A549 (cell line): ENCODE measurements at places on chromosomes 1 and 21. TPM values are rescaled to one million over a fixed set of nuclear protein-coding genes. Genes with fewer than 3 reads are reported as not detected.

- no peak for DNase-seq
Observed at GRCh38 chr1:169513208-169513607, 27.5 kb upstream of the SLC19A2 start.

GRCh38 chr1:190679983-190680382 is 202.3 kb upstream of the BRINP3 start:
- no peak for DNase-seq

DNA sequence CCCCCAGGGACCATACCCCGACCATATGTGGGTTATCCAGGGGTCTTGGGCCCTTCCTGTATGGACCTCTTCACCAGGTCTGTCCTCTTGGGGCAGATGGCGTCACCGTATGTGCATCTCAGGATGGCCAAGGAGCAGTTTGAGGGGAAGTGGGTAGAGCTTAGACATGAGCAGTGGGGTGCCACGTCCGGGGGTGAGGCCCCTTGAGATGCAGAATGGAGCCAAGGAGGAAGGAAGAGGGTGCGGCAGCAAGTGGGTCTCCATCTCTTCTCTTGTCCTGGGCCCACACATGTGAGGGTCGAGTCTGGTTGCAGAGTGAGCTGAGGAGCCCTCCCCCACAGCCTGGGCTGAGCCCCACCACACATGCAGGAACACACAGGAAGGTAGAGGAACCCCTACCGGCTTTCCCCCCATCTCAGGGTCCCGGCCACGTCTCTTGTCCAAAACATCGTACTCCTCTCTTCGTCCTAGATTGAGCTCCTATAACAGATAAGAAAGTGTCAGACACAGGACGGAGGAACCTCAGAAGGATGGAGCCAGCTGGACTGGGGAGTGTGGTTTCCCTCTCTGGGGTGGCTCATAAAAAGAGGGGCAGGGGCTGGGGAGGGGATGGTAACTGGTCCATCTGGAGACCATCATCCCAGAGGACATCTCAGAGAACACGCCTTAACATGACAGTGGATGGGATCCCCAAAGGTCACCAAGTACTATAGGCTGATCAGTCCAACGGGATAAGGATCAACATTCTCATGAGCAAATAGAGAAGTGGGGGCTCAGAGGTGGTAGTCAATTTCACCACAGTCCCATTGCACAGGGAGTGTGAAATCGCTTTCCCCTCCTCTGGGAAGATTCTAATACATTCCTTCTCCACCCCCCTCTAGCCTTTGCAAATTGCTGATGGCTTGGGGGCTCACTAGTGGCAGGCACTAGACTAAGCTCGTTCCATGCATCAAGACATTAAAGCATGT is 79.9 kb downstream of the CD247 start:
- DNase-seq = no peak

DNA sequence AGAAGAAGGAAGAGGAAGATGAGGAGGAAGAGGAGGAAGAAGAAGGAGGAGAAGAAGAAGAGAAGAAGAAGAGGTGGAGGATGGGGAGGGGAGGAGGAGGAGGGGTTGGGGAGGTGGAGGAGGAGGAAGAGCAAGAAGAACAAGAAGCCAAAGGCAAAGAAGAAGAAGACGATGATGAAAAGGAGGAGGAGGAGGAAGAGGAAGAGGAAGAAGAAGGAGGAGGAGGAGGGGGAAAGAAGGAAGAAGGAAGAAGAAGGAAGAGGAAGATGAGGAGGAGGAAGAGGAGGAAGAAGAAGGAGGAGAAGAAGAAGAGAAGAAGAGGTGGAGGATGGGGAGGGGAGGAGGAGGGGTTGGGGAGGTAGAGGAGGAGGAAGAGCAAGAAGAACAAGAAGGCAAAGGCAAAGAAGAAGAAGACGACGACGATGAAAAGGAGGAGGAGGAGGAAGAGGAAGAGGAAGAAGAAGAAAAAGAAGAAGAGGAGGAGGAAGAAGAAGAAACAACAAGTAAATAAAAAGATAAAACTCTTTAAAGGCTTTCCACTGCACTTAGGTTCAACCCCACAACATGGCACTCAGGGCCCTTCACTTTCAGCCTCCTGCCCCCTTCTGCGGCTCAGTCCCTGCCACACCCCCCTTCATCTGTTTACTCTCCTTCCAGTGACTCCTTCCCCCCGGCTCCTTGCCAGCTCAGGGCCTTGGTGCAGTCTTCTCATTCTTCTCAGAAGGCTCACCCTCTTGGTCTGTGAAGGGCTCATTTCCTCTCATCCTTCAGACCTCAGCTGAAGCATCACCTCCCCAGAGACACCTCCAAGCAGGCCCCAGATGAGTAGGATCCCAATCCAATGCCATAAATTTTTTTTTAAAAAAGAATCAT is 114.0 kb downstream of the KCNN3 start:
- peak; percentile 65 for DNase-seq

DNA sequence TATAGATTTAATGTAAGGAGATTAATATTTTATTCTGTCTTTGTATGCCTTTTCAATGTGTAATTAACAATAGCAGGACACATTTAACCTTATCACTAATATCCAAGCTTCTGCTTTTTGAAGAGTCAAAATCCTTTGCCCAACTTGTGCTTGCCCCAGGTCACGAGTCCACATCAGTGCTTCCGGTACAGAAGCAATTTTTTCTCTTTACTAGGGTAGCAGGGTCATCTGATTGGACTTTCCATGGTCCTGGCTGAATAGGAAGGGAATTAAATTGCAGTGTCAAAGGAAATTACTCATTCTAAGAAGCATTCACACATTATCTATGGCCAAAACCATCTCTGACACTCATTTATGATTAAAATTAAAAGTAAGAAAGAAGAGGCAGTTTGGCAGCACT is 460.5 kb upstream of the ADGRL2 start:
- DNase-seq = no peak

DNA sequence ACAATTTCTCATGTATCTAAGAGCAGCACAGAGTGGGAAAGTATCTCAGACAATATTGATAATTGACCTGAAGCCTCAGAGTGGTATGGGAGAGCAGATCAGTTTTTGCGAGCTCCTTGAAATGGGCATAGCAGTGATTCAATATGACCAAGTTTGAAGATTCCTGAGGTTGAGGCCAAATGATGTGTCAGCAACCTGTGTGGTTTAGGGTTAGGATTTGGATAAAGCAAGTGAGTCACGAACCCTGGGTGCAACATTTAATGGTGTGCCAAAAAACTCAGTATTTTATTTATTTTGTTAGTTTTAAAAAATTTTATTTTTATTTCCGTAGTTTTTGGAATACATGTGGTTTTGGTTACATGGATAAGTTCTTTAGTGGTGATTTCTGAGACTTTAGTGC is 92.5 kb upstream of the C21orf91 start:
- no peak for DNase-seq

DNA sequence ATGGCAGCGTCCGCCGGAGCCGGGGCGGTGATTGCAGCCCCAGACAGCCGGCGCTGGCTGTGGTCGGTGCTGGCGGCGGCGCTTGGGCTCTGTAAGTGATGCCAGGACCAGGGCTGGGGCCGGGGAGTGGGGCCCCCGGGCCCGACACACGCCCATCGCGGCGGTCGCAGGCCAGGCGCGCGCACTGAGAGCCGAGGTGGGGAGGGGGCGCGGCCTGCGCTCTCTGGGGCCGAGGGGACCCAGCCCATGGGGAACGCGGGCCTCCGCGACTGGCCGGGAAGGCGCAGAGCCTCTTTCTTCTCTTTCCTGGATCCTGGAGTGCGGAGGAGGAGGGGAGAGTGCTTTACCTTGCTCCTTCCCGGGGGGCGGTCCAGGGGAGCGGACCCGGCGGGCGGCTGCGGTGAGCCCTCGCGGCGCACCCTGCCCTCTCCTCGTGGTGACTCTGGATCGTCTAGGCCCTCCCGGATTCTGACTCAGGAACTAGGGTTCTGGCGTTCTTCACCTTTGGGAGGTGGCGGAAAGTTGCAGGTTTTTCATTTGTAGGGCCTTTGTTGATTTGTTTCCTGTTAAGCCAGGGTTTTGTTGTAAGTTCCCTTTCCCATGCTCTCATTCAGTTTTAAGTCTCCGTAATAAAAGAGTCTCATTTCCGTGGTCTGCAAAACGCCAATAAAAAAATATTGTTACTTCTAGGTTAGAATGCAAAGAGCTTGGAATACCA is 529 bp downstream of the MPZL1 start:
- peak; percentile 41 for DNase-seq

DNA sequence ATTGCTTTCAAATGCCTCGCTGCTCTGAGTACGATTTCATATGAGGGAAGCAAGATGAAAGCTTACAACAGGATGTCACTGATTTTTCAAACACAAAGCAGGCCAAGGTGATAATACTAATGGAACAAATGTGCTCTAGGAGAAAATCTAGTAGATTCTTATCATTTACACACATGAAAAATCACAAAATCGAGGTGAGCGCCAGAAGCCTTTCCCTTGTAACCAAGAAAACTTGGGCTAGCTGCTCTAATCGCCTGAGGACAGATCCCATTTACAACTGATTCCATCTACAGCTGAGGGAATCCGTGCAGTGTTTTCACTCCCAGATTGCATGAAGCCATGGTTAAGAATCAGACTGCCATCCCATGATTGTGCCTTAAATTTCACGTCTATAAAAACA is 117.5 kb downstream of the TM2D1 start:
- no peak for DNase-seq

GRCh38 chr1:56336982-56337381 is 242.4 kb downstream of the PLPP3 start:
- DNase-seq = no peak

DNA sequence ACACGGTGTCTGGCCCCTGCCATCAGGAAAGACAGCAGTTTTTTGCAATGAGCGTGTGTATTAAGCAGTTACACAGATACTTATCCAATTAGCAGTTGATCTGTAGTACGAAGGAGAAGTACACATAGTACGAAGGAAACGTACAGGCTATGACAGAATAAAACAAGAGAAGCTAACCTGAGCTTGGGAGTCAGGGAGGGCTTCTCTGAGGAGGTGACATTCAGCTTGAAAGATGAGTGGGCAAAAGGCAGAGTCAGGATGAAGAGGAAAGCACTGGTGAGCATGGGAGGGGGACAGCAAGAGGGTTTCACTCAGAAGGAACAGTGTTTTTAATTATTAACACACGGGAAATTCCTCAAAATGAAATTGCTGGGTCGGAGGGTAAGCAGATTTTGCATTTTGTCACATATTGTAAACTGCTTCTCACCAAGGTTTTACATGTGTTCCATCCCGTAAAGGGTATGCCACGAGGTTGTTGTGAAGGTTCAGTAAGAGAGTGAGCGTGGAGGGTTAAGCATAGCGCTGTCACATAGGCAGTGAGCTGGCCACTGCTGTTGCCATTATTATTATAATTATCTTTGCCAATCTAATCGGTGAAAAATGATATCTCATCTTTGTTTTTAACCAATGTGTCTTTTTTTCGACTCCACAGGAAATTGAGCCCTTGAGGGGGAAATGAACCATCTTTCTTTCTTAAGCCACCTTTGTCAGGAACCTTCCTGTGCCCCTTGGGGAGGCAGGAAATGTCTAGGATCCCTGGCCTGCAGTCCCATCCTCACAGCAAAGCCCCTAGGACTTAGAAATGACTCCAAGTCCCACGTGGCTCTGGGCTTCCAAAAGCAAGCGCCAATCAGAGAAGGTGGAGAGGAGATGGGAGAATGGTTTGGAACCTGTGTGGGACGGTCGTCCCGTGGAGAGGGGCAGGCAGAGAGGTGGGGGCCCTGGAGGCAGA is 47.3 kb upstream of the POU3F1 start:
- DNase-seq = no peak

DNA sequence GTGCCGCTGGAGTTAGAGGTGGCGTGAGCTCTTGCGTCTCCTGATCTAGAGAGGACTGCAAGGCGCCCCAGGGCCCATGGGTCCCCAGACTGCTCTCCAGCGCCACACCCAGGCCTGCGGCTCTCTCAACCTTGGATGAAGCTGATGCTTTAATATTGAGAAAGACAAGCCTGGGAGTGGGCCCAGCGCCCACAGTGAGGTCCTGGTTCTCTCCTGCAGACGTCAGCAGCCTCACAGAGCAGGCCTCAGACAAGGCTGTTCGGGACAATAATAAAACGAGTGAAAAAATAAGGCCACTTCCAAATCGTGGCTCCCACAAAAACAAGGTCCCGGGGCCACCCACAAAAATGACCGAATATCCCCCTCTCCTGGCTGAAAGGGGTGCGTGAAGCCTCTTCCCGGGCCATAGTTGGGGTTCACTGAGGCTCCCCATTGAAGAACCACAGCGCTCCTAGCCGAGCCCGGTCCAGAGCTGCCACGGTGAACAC is 6.0 kb upstream of the DNMT3L start:
- no peak for DNase-seq

DNA sequence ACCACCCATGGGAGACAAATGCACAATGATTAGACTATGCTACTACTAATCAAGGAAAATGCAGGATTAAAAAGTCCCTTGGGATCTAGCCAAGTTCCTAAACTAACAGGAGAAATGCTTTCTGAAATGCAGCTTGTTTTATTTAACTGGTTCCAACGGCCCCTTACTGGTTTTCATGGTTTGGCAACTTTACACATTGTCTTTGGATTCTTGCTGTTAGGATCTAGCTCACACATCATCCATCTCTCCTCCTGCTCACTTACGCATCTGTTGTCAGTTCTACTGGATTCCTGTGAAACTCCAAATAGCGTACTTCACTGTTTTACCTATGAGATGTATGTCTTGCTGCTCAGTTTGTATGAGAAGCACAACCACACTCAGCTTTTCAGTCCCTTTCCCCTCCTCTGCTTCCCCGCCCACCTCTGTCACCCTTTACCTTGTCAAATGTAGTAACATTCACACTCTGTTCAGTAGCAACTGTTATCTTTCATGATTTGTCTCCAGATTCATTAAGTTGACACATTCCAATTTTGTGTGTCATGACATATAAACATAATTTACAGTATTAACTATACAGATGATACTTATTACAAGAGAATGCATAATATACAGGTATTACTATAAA is 130.1 kb downstream of the SIM2 start:
- no peak for DNase-seq

- DNase-seq = no peak
Observed at GRCh38 chr1:62234688-62235087, 40.0 kb downstream of the L1TD1 start.

DNA sequence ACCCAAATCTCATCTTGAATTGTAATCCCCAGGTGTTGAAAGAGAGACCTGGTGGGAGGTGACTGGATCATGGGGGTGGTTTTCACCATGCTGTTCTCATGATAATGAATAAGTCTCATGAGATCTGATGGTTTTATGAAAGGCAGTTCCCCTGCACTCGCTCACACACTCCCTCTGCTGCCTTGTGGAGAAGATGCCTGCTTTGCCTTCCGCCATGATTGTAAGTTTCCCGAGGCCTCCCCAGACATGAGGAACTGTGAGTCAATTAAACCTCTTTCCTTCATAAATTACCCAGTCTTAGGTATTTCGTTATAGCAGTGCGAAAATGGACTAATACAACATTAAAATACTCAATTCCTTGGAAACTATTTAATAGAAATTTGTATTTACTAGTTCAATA is 99.2 kb downstream of the PROX1 start:
- peak; percentile 7 for DNase-seq

The PLPP3 gene
- 18.4 to 26.8 TPM (median 23.6 TPM) in 3 replicates for polyA plus RNA-seq

The LMX1A gene
- not detected in 3 replicates for polyA plus RNA-seq

The RTCA gene
- 23.8 to 25.0 TPM (median 24.4 TPM) in 3 replicates for polyA plus RNA-seq

The CD164L2 gene
- not detected in 3 replicates for polyA plus RNA-seq

The SLAMF7 gene
- polyA plus RNA-seq = 1.8 to 2.2 TPM (median 2.0 TPM) in 3 replicates

The IL20 gene
- polyA plus RNA-seq = not detected in 3 replicates

The OR2AK2 gene
- not detected in 3 replicates for polyA plus RNA-seq

The S100A7 gene
- not detected in 3 replicates for polyA plus RNA-seq

The GJB5 gene
- polyA plus RNA-seq = 0.09 to 0.15 TPM in 2 of 3 replicates, not detected in the other
